ENCODE measurements at places on chromosomes 4 and X. TPM values are rescaled to one million over a fixed set of nuclear protein-coding genes. Genes with fewer than 3 reads are reported as not detected.

Gene BEX5
- 9.5 TPM for total RNA-seq

GRCh38 chr4:76782837-76783236 is 115.1 kb downstream of the SOWAHB start:
- peaks cover 2% of the 10 kb centered on the region for H3K4me1 ChIP-seq
- H3K36me3 ChIP-seq = peaks cover 5% of the 10 kb centered on the region
- no peak for DNase-seq
- H3K4me3 ChIP-seq = no peak overlapping the region
- H3K27ac ChIP-seq = no peak overlapping the region

DNA sequence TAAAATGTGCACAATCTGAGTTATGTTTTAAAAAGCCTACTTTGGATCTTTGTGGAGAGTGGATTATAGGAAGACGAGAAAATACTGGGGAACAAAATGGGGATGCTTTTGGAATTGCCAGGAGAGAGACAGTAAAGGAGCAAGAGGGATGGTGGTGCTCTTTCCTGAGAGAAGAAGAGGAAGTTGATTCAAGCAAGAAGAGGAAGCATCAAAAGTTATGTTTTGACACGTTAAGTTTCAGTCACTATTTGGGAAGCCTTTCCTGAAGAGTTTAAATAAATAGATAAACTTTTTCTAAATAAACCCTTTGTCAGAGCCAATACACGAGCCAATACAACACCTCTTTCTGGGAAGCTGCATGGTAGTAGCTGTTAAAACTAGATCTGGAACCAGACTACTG is 394.1 kb downstream of the GALNTL6 start:
- H3K4me3 ChIP-seq = no peak overlapping the region
- H3K36me3 ChIP-seq = no peaks in the 10 kb centered on the region
- no peak overlapping the region for H3K27ac ChIP-seq

Gene ASIC5
- not detected for total RNA-seq

DNA sequence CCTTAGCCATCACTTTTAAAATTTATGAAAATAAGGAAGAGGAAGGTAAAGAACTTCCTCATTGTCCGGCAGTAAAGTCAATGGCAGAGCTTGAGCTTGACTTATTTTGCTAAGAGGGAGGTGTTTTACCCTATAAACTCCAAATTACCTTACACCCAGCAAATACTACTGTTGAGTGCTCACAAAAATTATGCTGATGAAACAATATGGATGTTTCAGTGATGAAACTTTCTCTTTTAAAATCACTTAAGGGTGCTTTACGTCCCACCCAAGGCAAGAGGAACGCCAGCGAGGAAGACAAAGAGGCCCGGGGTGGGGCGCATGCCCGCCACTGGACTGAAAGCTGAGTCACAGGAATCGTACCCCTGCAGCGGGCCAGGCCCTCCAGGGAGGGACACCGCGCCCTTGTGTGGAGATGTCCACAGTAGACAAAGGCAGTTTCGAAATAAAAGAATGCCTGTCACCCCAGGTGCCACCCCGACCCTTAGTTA is 560 bp upstream of the TMSB4X start:
- no peaks in the 10 kb centered on the region for H3K4me1 ChIP-seq
- peak overlapping the region; percentile 64 for H3K4me3 ChIP-seq
- no peaks in the 10 kb centered on the region for H3K36me3 ChIP-seq
- DNase-seq = peak; percentile 64
- no peaks in the 10 kb centered on the region for H3K27me3 ChIP-seq

- H3K27me3 ChIP-seq = no peaks in the 10 kb centered on the region
- H3K36me3 ChIP-seq = no peaks in the 10 kb centered on the region
- no peak overlapping the region for H3K27ac ChIP-seq
- no peaks in the 10 kb centered on the region for H3K4me1 ChIP-seq
- no peak overlapping the region for H3K4me3 ChIP-seq
These were observed 1196.7 kb downstream of the RAPGEF2 start for GRCh38 chr4:160299608-160300007.

GRCh38 chr4:16692961-16693506 is 205.4 kb downstream of the LDB2 start:
- H3K36me3 ChIP-seq = no peaks in the 10 kb centered on the region
- no peak overlapping the region for H3K27ac ChIP-seq
- no peaks in the 10 kb centered on the region for H3K27me3 ChIP-seq
- H3K4me3 ChIP-seq = no peak overlapping the region

Gene SHROOM4
- total RNA-seq = 21.8 TPM

DNA sequence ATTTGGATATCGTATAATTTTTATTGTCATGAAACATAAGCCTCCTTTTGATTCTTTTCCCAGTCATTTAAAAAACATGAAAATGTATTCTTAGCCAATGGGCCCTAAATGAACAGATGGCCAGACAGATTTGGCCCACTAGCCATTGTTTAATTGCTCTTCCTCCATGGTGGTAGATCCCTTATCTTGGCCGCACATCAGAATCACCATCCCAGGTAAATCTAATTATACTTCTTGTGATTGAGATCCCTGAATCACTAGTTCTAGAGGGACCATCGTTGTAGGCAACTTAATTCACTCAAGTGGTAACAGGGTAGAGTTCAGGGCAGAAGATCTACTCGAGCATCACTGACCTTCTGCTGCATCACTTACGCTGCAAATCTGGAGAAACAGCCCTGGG is 24.1 kb upstream of the VCX3A start:
- no peaks in the 10 kb centered on the region for H3K36me3 ChIP-seq
- H3K4me3 ChIP-seq = no peak overlapping the region
- no peak for DNase-seq
- no peaks in the 10 kb centered on the region for H3K27me3 ChIP-seq
- H3K27ac ChIP-seq = no peak overlapping the region

DNA sequence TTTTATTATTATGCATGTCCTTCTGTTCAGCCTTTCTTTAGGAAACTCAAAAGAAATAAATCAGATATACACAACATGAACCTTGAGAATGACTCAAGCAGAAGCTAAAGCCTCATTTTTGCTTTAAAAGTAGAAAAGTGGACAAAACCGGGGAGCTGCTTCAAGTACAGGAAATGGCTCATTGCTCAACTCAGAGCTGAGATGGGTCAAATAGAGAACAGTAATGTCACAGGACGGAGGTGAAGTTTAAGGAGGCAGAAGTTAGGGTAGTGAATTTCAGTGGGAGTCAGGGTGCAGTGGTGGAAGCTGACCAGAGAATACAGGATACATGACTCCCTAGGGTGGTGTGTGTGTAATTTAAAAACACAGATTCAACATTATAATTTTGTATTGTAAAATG is 22.2 kb downstream of the PHKA2 start:
- H3K27me3 ChIP-seq = peaks cover 2% of the 10 kb centered on the region
- no peaks in the 10 kb centered on the region for H3K36me3 ChIP-seq
- no peak overlapping the region for H3K27ac ChIP-seq
- no peak for DNase-seq

DNA sequence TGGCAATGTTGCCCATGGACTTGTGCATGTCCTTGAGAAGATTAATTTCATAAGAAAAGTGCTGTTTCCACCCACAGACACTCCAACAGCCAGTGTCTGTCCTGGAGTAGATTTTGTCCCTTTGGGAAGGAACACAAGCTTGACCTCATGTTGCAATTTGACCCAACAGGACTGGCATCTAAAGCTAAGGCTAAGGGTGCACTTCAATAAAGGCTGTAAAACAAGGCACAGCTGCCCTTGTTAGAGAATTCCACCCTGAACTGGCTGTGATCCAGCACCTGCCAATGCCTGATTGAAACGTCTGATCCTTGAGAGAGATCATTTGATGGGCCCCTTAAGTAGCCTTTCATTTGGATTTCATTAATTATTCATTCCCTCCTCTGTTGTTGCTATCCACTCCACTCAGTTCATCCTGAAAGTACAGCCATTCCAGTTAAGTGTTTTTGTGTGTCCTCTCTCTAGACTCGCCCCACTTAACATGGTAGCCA is 56.2 kb downstream of the CD99L2 start:
- no peaks in the 10 kb centered on the region for H3K36me3 ChIP-seq
- H3K4me3 ChIP-seq = no peak overlapping the region
- H3K4me1 ChIP-seq = peaks cover 3% of the 10 kb centered on the region
- no peak overlapping the region for H3K27ac ChIP-seq
- DNase-seq = no peak

- H3K27ac ChIP-seq = no peak overlapping the region
- no peaks in the 10 kb centered on the region for H3K36me3 ChIP-seq
- H3K27me3 ChIP-seq = no peaks in the 10 kb centered on the region
These were observed 13.2 kb downstream of the TMEM175 start for GRCh38 chr4:945274-946102.

- H3K36me3 ChIP-seq = no peaks in the 10 kb centered on the region
- no peak for DNase-seq
- no peak overlapping the region for H3K27ac ChIP-seq
- H3K27me3 ChIP-seq = no peaks in the 10 kb centered on the region
- H3K4me3 ChIP-seq = no peak overlapping the region
- no peaks in the 10 kb centered on the region for H3K4me1 ChIP-seq
These were observed 37.8 kb downstream of the PCDH10 start for GRCh38 chr4:133186845-133187244.

DNA sequence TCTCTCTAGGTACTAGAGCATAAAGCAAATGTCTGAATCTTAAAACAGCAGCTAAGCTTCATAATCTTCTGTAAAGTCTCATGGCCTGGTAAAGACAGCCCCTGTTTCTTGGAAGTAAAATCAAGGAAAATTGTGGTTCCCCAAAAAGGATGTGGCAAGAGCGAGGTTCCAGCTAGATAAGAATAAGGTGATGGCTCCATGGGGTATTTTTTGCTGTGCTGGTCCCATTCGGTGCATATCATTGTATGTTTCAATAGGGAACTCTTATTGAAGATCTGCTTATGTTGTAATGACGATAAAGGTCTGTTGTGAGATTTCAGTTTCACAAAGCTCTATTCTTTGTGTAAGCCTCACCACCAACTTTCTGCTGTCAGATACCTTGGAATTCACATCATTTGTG is 316.9 kb upstream of the NOCT start:
- H3K4me3 ChIP-seq = no peak overlapping the region
- no peak for DNase-seq
- no peak overlapping the region for H3K27ac ChIP-seq
- no peaks in the 10 kb centered on the region for H3K27me3 ChIP-seq
- H3K4me1 ChIP-seq = no peaks in the 10 kb centered on the region
- no peaks in the 10 kb centered on the region for H3K36me3 ChIP-seq

GRCh38 chr4:87270825-87271224 is 50.4 kb upstream of the KLHL8 start:
- H3K27ac ChIP-seq = no peak overlapping the region
- H3K27me3 ChIP-seq = no peaks in the 10 kb centered on the region
- no peak for DNase-seq
- H3K4me3 ChIP-seq = no peak overlapping the region
- H3K36me3 ChIP-seq = no peaks in the 10 kb centered on the region

Gene HDX
- total RNA-seq = 5.9 TPM

- no peaks in the 10 kb centered on the region for H3K36me3 ChIP-seq
- no peak overlapping the region for H3K4me3 ChIP-seq
- no peaks in the 10 kb centered on the region for H3K4me1 ChIP-seq
These were observed 18.3 kb upstream of the H2AZ1 start for GRCh38 chr4:99968330-99968729.

DNA sequence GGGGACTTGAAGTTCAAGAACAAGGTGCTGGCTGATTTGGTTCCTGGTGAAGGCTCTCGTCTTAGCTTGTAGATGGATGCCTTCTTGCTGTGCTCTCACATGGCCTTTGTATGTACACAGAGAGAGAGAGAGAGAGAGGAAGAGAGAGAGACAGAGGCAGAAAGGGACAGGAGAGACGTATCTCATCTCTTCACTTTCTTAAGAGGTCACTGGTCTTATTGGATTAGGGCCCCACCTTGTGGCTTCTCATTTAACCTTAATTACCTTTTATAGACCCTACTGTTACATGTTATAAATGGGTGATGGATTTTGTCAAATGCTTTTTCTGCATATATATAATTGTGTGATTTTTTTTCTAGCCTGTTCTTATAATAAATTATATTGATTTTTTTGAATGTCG is 1444.2 kb downstream of the ADGRL3 start:
- DNase-seq = peak; percentile 60
- H3K27ac ChIP-seq = no peak overlapping the region
- H3K27me3 ChIP-seq = no peaks in the 10 kb centered on the region
- H3K36me3 ChIP-seq = no peaks in the 10 kb centered on the region
- no peaks in the 10 kb centered on the region for H3K4me1 ChIP-seq
- H3K4me3 ChIP-seq = no peak overlapping the region

DNA sequence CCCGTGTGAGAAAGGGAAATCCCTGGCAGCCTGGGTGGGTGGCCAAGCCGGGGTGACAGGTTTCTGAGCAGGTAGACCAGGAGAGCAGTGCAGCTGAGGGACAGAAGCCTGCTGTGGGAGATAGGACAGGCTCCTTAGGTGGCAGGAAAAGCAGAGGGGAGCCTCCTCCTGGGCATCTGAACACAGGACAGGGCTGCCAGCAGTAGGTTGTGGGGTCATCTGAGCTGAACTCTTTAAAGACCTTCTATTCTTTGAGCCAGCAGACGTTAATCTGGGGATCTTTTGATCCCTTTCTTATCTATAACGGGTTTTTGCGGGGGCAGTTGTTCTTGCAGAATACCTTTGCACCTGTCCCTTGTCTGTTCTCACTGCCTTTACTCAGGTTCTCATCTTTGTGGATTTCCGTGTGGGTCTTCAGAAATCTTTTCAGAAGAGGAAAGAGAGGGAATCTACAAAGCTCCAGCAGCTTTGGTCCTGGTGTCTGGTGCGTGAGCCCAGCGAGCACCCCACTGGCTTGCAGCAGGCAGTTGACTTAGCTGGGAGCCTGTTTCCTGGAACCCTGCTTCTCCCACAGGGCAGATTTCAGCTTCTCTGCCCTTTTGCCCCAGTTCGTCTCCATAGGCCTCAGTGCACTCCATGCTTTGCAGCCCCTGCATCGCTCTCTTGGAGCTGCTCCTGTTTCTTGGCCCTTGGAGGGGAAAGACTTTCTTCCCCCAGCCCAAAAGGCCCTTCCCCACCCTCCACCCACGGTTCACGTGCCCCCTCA is 35.8 kb upstream of the TADA2B start:
- H3K4me3 ChIP-seq = no peak overlapping the region
- H3K27ac ChIP-seq = no peak overlapping the region
- H3K27me3 ChIP-seq = no peaks in the 10 kb centered on the region

Gene RBMXL3
- total RNA-seq = not detected

DNA sequence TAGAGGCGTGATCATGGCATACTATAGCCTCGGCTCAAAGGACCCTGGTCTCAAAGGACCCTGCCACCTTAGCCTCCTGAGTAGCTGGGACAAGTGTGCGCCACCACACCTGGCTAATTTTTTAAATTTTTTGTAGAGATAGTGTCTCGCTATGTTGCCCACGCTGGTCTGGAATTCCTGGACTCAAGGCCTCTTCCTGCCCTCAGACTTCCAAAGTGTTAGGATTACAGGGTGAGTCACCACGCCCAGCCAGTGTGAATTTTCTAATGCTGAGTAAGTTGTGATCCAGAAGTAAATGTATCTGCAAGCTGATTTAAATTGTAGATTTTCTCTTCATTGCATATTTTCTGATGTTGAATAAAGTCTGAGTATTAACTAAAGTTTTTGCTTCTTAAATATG is 2.6 kb upstream of the ZNF674 start:
- no peaks in the 10 kb centered on the region for H3K36me3 ChIP-seq
- H3K4me1 ChIP-seq = no peaks in the 10 kb centered on the region
- no peak for DNase-seq
- no peaks in the 10 kb centered on the region for H3K27me3 ChIP-seq

Gene XG
- total RNA-seq = 0.50 TPM

Gene CXCL11
- total RNA-seq = not detected
